ENCODE measurements at places on chromosomes 1 and 21.
A peak's percentile ranks its signal among the peaks of the same experiment; 100 is the strongest.

- peak; percentile 42 for DNase-seq
Observed at GRCh38 chr1:154819628-154820590, 50.2 kb downstream of the KCNN3 start.

DNA sequence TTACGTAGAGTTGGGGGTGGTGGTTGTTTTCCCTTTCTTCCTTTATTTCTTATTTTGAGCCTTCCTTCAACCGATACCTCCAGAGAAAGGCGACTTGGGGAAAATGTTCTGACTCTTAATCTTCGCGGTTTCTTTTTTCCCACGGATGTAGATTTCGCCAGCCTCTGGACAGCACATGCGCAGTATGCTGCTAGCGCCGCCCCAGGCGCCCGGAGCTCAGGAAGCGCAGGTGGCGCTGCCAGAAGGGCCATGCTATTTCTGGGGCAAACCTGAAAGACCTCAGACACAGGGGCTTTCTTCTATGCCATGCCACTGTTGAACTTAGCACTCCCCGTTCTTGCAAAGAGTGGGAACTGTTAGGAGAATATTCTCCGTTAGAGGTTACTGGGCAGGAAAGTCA, 392.1 kb downstream of the KIF26B start:
- DNase-seq: no peak

DNA sequence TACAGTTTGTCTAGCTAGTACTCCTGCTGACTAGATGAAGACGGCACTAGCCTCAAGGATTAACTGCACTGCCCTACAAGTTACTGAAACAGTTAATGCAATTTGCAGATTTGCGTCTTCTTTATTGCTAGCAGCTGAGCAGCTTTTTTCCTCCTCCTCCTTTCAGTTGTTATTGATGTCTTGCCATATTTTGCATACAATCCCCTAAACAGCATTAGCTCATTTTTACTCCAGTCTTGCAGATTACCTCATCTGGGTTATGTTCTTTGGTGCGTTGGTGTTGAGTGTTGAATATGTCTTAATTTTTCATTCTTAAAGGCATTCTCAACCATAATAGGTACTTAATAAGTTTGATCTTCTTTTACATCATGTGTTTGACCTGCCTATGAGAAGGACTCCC, 363.4 kb upstream of the LYPLAL1 start:
- DNase-seq: no peak

DNA sequence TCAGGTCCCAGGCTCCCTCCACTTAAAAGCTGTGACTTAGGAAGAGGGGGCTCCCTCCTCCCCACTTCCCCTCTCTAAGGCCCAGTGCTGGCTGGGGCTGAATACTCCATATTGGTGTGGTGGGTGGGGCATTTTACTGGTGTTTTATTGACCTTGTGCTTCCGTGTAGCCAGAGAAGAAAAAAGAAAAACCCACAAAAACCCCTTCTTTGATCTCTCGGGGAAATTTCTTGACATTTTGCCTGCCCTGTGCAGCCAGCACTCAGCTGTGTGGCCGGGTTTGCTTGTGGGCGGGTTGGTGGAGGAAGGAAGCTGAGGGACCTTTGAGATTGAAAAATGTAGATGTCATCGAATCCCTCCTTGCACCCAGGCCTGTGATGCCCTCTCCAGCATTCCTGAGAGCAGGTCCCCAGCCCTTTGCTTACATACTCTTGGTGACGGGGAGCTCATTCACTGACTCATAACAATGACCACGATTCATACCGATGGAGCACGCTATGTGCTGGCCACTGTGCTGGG, 24.8 kb downstream of the TNFRSF8 start:
- peak; percentile 64 for DNase-seq

DNA sequence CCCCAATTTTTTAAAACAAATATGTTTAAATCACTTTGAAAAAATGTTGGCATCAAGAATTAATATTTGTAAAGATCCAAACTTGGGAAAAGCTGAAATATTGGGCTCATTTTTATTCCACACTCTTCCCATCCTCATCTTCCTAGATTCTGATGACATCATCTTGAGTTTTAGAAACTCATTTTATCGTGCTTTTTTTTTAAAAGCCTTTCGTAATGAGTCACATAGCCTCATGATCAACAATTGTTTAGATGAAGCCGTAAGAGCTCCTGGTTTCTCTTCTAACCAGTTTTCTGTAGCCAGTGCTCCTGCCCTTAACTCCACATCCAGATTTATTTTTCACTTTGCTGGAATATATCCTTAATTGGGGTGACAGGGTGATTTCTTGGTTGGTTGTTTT, 78.6 kb downstream of the POFUT2 start:
- no peak for DNase-seq

GRCh38 chr1:5727871-5728643, 264.2 kb downstream of the NPHP4 start:
- DNase-seq: no peak
